ENCODE measurements at places on chromosomes 5 and 9.

GRCh38 chr9:14273696-14274121 is 40.2 kb downstream of the NFIB start:
- no peak for DNase-seq

DNA sequence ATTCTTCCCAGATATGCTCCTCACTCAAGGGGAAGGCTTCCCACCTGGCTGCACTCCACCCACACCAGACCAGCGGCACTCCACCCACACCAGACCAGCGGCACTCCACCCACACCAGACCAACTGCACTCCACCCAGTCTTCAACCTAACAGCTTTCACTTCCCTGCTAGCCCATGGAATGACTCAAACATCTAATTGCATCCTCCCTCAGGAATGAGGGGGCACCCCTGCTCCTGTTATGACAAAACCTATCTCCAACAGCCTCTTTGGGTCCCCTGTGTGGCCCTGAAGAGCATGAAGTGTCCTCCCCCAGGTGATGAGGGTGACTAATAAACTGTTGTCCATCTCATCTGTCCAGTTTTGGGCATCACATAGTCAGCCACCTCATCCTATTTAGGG is 556.6 kb upstream of the TUSC1 start:
- no peak for DNase-seq

DNA sequence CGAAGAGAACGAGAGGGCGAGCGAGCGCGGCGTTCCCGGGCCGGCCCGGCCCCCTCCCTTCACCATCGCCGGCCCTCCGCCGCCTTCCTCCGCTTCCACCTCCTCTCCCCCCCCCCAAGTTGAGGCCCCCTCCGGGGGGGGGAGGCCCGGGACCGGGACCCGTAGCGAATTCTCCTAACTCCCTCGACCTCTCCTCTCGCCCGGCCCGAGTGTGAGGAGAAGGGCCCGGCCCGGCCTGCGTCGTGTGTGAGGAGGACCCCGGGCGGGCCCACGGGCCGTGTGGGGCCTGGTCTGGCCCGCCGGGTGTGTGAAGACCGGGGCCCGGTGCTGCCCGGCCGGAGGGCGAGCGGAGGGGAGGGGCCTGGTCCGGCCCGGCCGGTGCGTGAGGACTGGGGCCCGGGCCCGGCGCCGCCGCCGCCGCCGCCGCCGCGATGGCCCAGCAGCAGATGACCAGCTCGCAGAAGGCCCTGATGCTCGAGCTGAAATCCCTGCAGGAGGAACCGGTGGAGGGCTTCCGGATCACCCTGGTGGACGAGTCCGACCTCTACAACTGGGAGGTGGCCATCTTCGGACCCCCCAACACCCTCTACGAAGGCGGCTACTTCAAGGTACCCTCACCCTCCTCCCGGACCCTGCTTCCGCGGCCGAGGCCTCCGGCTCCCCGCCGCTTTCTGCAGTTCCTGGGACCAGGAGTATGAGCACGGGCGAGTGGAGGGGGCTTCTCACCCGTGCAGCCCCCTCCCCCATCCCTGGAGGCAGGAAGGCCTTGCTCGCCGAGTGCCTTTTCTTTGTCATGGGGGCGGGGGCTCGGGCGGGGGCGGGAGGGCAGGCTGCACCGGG is 587 bp downstream of the UBE2R2 start:
- DNase-seq, result peak; percentile 49

DNA sequence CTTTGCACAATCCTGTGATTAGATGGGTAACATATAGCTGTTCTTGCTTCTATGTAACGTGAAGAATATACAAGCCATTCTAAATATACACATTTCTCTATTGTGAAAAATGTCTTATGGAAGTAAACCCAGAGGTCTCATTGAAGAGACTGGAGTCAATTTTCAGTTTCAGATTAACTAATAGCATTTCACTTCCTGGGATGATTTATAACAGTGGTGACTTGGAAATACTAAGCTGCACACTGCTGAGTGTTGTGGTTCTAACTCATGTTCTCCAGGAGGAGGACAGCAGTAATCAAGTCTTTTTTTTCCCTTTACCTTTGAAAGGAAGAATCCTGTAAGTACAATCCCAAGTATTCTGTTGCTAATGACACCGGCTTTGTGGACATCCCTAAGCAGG is 3.3 kb downstream of the CTSL start:
- DNase-seq, result no peak

DNA sequence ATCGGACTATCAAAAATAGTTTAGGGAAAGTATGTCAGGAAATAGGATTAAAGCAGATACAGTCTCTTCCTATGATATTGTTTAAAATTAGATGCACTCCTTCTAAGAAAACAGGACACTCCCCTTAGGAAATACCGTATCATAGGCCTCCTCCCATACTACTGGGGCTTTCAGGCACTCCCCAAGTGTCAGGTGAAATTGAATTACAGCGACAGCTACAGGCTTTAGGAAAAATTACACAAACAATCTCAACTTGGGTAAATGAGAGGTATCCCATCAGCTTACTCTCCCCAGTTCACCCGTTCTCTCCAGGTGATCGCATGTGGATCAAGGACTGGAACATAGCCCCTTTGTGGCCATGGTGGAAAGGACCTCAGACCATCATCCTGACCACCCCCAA is 110.4 kb upstream of the EPB41L4A start:
- no peak for DNase-seq

DNA sequence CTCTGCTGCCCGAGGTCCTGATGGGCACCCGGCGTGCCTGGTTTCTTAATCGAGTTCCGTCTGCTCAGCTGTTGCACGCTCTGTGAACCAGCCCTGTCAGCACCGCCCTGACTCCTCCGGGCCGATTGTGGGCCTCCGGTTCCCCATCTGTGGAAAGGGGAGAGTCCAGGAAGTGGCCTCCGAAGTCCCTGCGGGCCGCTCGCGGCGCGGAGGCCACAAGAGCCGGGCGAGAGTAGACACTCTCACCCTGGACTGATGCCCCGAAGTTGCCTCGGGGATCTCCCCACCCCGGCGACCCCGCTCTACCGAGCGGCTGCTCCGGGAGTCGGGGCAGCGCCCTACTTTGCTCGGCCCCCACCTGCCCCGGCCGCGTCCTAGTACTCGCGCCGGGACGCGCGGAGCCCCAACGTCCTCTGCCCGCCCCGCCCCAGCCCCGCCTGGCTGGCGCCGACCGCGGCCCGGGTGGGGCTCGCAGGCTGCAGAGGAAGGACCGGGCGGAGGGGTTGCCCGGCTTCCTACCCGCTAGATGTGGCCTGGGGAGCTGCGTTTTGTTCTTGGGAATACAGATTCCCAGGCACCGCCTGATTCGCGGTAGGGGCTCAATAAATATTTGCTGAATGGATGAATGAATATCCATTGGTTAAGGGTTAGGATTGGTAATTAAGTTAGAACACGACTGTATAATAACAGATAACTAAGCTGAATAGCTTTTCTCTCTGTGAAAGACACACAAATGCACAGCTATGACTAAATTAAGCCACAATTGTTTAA is 935 bp upstream of the ZNF367 start:
- DNase-seq, result peak; percentile 52

- peak; percentile 57 for DNase-seq
Observed at GRCh38 chr9:134175291-134175807, 11.0 kb upstream of the RNU6ATAC start.

- DNase-seq, result no peak
Observed at GRCh38 chr5:96602776-96603175, 59.4 kb upstream of the CAST start.

GRCh38 chr5:76542887-76543690 is 80.1 kb downstream of the F2RL2 start:
- DNase-seq, result no peak

GRCh38 chr5:162484986-162485385 is 417.4 kb downstream of the GABRG2 start:
- DNase-seq, result no peak

- DNase-seq, result no peak
Observed at GRCh38 chr5:169591636-169592035, 8.1 kb downstream of the SPDL1 start.

- DNase-seq, result no peak
Observed at GRCh38 chr9:78892182-78892581, 595.3 kb downstream of the PSAT1 start.

GRCh38 chr9:91825422-91825821 is 124.6 kb downstream of the ROR2 start:
- DNase-seq, result no peak

GRCh38 chr9:69933445-69933844 is 110.2 kb upstream of the MAMDC2 start:
- DNase-seq, result no peak

GRCh38 chr5:130985776-130986175 is 179.3 kb downstream of the HINT1 start:
- no peak for DNase-seq

- no peak for DNase-seq
Observed at GRCh38 chr9:30758726-30759446, 1625.6 kb upstream of the ACO1 start.

DNA sequence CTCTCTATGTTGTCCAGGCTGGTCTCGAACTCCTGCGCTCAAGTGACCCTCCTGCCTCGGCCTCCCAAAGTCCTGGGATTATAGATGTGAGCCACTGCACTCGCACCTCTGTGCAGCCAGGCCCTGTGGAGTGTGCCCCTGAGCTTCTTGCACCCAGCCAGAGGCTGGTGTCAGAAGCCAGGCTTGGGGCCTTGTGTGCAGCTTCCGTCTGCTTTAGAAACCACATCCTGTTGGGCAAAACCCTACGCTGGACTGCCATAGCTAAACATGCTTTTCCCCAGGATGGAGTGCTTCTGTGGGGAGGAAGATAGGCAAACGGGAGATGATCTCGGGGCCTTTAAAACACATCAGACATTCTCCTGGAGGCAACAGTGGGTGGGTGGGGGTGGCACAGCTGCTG is 40.1 kb downstream of the PRRT1B start:
- no peak for DNase-seq

- no peak for DNase-seq
Observed at GRCh38 chr5:178473854-178474253, 116.3 kb downstream of the COL23A1 start.

GRCh38 chr9:26502311-26502710 is 390.3 kb downstream of the CAAP1 start:
- DNase-seq, result no peak

DNA sequence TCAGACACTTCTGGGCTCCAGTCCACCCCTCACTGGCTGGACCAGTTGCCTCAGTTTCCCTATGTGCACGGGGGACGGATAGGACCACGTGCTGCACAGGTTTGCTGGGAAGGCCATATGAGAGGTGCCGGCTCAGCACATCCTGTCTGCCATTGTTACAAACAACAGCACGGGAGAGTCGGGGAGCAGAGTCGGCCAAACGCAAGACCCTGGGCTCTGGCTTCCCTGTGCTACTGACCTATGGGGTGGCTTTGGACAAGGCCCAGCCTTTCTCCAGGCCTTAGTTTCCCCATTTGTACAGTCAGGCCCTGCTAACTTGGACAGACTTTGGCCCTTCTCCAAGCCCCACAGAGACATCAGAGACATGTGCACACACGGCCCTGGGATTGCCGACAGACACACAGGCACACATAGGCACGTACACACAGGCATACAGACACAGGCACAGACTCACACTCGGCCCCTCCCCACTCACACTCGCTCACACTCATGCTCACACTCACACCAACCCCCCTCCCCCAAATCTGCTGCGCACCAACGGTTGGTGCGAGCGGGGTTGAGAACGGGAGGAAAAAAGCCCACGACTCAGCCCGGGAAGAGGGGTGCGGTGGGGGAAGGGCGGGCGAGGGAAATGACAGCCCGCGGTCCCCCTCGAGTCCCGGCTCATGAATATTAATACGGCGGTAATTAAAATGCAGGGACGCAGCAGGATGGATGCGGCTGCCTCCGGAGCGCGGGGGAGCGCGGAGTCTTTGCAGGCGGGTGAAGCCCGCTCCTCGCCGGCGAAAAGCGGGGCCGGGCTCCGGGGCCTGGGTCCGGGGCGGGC is 133.0 kb downstream of the C9orf50 start:
- DNase-seq, result no peak

DNA sequence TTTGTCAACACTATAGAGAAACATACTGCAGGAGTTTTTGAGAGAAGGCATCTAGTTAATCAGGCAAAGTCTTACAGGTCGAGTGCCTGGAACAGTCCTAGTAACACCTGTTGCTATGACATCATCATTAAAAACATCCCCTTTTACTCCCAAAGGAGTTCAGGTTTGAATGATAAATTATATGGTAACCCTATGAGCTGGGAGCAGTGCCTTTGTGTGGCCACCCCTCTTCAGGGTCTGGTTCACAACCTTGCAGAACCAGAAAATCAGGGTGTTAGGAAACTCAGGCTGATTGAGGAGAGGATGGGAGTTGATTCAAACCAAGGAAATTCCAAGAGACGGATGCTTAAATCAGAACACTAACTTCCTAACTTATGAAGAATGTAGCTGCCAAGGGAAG is 179.1 kb upstream of the RASEF start:
- no peak for DNase-seq

DNA sequence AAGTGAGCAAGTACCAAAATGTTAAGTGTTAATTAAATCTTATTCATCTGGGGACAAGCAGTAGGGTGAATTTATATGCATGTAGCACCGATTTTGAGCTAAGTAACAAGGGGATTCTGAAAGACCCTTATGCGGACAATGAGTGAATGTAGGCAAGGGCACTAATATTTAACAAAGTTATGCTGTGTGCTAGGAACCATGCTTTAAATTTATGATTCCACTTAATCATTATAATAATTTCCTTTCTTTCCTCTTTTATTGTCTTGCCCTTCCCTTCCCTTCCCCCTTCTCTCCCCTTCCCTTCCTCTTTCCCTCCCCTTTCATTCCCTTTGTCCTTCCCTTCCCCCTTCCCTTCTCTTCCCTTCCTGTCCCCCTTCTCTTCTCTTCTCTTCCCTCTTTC is 25.7 kb upstream of the TNC start:
- no peak for DNase-seq

DNA sequence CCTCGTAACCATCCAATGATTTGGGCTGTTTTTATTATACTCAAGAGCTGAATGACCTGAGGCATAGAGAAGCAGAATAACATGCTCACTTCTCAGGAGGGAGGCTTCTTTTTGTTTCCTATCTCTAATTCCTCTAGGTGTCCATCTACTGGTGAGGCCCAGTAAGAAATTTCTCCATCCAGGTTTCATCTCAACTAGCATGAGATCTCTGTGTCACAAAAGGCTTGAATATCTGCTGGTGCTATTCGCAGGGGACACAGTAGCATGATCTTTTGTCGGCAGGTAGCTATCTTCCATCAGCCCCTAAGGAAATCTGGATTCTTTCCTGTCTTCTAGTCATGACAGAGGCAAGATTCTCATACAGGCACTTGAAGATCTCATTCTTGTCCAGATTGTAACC is 8.9 kb downstream of the IFNE start:
- DNase-seq, result no peak

DNA sequence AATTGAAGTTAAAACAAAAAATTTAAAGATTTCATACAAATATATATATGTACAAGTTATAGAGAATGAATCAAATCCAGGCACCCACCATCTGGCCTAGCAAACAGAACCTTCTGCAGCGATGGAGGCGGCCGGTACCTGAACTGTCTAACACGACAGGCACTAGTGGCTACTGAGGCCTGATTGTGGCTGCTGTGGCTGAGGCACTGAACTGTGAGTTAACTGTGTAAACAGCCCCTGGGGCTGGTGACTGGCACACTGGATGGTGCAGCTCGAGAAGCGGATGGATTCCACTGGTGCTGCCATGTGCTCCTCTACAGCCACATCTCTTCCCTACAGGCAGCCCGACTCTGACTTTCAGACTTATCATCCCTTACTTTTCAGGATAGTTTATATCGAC is 82.4 kb downstream of the RAPGEF1 start:
- DNase-seq, result no peak

Data from GM12892 (cell line).